Ascending aorta (tissue), 2 donors: ENCODE measurements at places on chromosomes 7 and 10. TPM values are rescaled to one million over a fixed set of nuclear protein-coding genes. Genes with fewer than 3 reads are reported as not detected.

- DNase-seq, result no peak
These were observed 180.4 kb downstream of the EXOC4 start for GRCh38 chr7:133433165-133433812.

The COPS6 gene
- total RNA-seq, result 18.1 TPM

The LRIT1 gene
- not detected for total RNA-seq

GRCh38 chr10:29140991-29141390 lies 147.9 kb upstream of the LYZL1 start:
- no peak for DNase-seq

DNA sequence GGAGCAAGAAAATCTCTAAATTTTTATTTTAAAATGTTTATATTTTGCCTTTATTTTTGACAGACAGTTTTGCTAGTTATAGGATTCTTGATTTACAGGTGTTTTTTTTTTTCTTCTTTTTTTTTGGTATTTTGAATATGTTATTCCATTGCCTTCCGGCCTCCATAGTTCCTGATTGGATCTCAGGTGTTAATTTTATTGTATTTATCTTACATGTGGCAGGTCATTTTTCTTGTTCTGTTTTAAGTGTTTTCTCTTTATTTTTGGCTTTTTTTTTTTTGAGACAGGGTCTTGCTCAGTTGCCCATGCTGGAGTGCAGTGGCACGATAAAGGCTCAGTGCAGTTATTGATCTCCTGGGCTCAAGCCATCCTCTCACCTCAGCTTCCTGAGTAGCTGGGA lies 73.9 kb downstream of the MLLT10 start:
- no peak for DNase-seq

- DNase-seq, result no peak
These were observed 3.8 kb downstream of the LRCH4 start for GRCh38 chr7:100582041-100582579.

The AMZ1 gene
- total RNA-seq, result not detected

GRCh38 chr7:111841596-111842205 lies 279.4 kb upstream of the IMMP2L start:
- DNase-seq, result no peak

- no peak for DNase-seq
These were observed 49.8 kb downstream of the PRKCQ start for GRCh38 chr10:6530211-6530840.

The CPVL gene
- total RNA-seq, result 15.2 TPM

The ADAM8 gene
- 21.4 TPM for total RNA-seq

- DNase-seq, result no peak
These were observed 377.1 kb downstream of the NRG3 start for GRCh38 chr10:82252081-82252480.

DNA sequence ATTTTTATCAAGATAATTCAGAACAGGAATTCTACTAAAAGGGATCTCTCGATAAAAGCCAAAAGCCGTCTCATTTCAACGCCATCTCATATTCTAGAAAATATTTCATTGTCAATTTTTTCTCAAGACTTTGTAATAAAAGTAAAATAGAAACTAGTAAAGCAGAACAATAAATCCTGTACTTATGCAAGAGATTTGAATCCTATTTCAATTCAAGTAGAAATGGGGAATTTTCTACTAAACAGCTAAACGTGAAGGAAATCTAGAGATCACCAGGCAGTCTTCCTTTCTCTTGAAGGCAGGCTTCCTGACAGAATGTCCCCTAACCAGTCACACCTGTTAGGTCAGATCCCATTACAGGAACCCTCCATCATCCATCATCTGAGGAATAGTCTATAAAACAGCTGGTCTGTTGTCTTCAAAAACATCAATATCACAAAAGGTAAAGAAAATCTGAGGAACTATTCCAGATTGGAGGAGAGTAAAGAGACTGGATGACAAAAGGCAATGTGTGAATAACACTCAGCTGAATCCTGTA lies 23.7 kb downstream of the USP6NL start:
- DNase-seq, result no peak

- DNase-seq, result no peak
These were observed 336.3 kb upstream of the MAGI2 start for GRCh38 chr7:79789584-79790345.

- no peak for DNase-seq
These were observed 11.5 kb downstream of the OR6B1 start for GRCh38 chr7:144011458-144012230.

DNA sequence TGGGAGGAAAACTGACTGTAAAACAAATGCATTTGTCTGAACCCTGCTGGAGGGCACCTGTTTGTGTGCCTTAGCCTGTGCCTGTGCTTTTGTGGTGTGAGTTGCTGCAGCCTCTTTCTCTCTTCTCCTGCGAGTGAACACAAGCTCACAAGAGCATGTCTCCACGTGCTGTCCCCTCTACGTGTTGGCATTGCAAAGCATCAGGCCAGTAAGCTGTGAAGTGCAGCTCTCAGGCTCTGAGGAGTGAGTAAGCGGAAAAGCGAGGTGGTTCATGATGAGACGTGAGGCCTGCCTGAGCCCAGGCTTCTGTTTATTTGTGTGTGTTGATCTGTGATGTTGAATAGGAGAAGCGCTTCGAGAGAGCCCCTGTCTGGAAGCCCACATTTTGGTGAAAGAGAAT lies 85.6 kb upstream of the PDCD4 start:
- DNase-seq, result no peak

DNA sequence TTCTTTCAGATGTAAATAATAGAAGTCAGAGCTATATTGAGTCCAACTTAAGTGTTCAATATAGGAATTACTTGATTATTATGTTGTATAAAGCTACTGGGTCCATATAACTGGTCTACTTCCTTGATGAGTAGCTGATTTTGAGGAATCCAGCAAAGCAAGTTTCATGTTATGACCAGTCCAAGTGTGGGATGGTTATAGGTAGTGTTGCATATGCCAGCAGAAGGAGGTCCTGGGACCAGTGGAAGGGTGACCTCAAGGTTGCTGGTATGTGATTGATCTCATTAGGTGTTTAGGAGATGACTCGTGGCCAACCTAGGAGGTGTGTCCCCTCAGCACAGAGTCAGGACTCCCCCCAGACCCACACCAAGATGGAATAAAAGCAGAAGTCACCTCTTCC lies 551.5 kb downstream of the KCNMA1 start:
- no peak for DNase-seq

DNA sequence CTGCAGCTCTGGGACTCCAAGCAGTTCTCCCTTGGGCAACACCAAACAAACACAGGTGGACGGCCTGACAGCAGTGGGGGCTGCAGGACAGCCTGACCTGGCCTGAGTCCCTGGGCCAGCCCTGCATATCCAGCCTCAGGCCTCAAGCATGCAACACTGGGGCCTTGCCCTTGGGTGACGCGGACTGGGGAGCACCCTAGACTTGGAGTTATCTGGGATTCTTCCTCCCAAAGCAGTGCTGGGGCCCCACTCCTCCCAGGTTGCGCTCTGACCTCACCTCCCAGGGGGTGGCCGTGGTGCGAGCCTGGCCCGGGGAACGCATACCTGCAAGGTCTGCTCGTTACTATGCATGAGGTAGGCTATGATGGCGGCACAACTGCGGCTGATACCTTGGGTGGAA lies 6.2 kb upstream of the TMEM120A start:
- DNase-seq, result no peak

- no peak for DNase-seq
These were observed 71.8 kb downstream of the MTPN start for GRCh38 chr7:135905355-135905754.

DNA sequence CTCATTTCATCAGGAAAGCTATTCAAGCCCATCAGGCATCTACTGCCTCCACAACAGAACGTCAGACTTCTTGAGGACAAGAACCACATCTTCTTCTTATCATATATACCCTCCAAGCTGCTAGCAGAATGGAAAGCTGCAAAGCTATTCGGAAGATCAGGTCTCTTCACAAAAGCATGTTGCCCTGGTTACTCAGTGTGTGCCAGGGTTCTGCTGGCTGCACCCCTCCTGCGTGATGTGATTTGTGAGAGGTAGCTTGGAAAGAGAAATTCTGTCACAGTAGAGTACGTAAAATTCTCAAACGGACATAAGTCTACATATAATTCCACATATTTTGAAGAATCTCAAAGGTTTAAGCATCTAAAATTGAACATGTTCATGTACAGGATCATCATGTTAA lies 681.7 kb downstream of the PARD3 start:
- no peak for DNase-seq

The BMPER gene
- not detected for total RNA-seq

The EPC1 gene
- total RNA-seq, result 31.4 TPM

- DNase-seq, result no peak
These were observed 45.2 kb upstream of the ZRANB1 start for GRCh38 chr10:124896751-124897150.

The CALCR gene
- total RNA-seq, result not detected

DNA sequence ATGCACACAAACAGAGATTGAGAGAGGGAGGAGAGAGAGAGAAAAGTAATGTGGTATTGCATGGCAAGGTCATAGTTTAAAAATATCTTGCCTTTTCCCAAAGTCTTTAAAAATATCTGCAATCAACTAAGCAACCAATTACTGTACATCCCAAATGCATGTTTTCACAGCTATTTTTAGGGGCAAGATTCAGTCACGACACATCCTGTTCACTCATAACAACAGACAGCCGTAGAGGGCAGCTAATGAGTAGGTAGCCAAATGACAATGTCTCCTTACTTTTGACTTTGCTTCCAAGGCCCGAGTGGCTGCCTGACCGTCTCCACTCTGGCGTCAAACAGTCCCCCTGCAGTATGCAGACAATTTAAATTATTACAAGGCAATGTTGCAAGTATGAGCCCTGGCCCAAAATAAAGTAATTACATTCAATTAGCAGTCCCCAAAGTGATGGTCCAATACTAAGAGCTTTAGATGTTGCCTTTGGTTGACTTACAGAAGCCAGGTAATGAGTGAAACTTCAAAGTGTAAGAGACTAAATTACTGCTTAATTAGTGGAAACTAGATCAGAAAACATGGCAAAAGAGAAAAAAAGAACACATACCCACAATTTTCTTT lies 162.9 kb downstream of the MBL2 start:
- DNase-seq, result no peak

The LRIT2 gene
- not detected for total RNA-seq

The PLEKHA8 gene
- 4.8 TPM for total RNA-seq

DNA sequence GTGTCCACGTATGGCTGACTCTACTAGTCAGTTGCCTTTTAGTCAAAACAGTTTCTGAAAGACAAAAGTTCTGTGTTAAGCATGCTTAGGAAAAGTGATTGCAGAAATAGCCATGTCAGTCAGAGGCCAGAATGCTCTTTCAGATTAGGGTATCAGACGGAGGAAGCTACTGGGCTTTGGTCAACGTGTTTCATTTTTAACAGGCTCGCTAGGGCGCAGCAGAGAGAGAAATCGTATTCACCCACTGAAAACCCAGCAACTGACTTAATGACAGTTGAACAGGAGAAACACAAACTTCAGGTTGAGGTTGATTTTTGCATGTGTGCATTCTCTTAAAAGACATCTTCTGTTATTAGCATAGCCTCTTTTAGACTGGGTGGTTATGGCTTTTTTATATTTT lies 322.6 kb upstream of the KIAA1217 start:
- DNase-seq, result no peak
